Smooth muscle cell of bladder (primary cell): ENCODE measurements at places on chromosomes 12 and 14. TPM values are rescaled to one million over a fixed set of nuclear protein-coding genes. Genes with fewer than 3 reads are reported as not detected.

The PIGH gene
- total RNA-seq, result 11.1 and 11.9 TPM in 2 replicates

The FBXW8 gene
- 14.9 and 17.4 TPM in 2 replicates for total RNA-seq

The DNAJC22 gene
- total RNA-seq, result 1.8 and 6.0 TPM in 2 replicates

The ZNF385A gene
- total RNA-seq, result 0.71 and 1.5 TPM in 2 replicates

The HVCN1 gene
- total RNA-seq, result 4.8 and 8.5 TPM in 2 replicates

The ADAMTS20 gene
- total RNA-seq, result under 0.01 TPM in 1 of 2 replicates, not detected in the other

The NAP1L1 gene
- total RNA-seq, result 179 and 213 TPM in 2 replicates

The EMP1 gene
- 20.7 and 21.3 TPM in 2 replicates for total RNA-seq

The CD163 gene
- not detected in 2 replicates for total RNA-seq

The OR11G2 gene
- not detected in 2 replicates for total RNA-seq

The GYS2 gene
- not detected in 2 replicates for total RNA-seq

The DGLUCY gene
- total RNA-seq, result 34.7 and 41.5 TPM in 2 replicates

The OR4K15 gene
- not detected in 2 replicates for total RNA-seq

The TBC1D30 gene
- 0.18 and 0.28 TPM in 2 replicates for total RNA-seq

The CPNE6 gene
- not detected in 2 replicates for total RNA-seq

The DNAL1 gene
- 7.1 and 8.0 TPM in 2 replicates for total RNA-seq

The SLC35E3 gene
- 2.6 and 3.1 TPM in 2 replicates for total RNA-seq

The USP44 gene
- total RNA-seq, result 6.0 and 13.8 TPM in 2 replicates

The PLXNC1 gene
- 3.3 and 7.7 TPM in 2 replicates for total RNA-seq

The ZDHHC22 gene
- not detected in 2 replicates for total RNA-seq

The VDR gene
- total RNA-seq, result 7.8 and 8.1 TPM in 2 replicates

The RD3L gene
- total RNA-seq, result not detected in 2 replicates

The PCED1B gene
- 0.57 and 1.3 TPM in 2 replicates for total RNA-seq

The CLEC6A gene
- not detected in 2 replicates for total RNA-seq

The SLC39A2 gene
- under 0.01 and 0.09 TPM in 2 replicates for total RNA-seq

The KRT6C gene
- total RNA-seq, result not detected in 2 replicates

The SLC6A12 gene
- under 0.01 TPM in 1 of 2 replicates, not detected in the other for total RNA-seq

The MGAT2 gene
- 76.2 and 79.8 TPM in 2 replicates for total RNA-seq

The IFI27 gene
- 14.3 and 16.4 TPM in 2 replicates for total RNA-seq

The EIF2S3B gene
- total RNA-seq, result 0.92 and 16.2 TPM in 2 replicates

The NKX2-1 gene
- not detected in 2 replicates for total RNA-seq

The SMARCD1 gene
- 15.7 and 16.8 TPM in 2 replicates for total RNA-seq

The SERPINA5 gene
- not detected in 2 replicates for total RNA-seq

The ASIC1 gene
- total RNA-seq, result 2.1 and 4.6 TPM in 2 replicates

The ARL6IP4 gene
- 157 and 248 TPM in 2 replicates for total RNA-seq

The LRRC43 gene
- 1.00 and 2.6 TPM in 2 replicates for total RNA-seq

The GPR132 gene
- total RNA-seq, result under 0.01 and 0.55 TPM in 2 replicates

The TAS2R7 gene
- total RNA-seq, result not detected in 2 replicates

The SRRM4 gene
- total RNA-seq, result under 0.01 TPM in 2 replicates

The ADGRD1 gene
- total RNA-seq, result 10.2 and 19.9 TPM in 2 replicates
